ENCODE measurements at places on chromosomes 5 and 9.

DNA sequence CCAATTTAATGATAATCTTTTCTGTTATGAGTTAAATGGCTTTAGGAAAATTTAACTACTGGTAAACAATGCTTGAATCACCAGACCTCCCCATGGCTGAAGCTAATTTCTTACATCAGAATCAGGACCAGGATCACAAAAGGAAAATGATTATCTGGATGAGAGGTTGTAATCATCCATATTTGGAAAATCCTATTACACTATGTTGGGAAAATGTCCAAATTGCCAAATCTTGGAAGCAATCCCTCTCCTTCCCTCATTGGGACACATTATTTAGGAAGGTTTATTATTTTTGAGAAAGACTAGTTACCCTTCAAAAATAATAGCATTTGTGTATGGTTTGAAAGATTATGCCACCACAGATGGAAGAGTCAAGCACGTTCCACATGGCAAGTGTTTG is 130.7 kb upstream of the MINAR2 start:
- no peak for DNase-seq

GRCh38 chr5:11468334-11469039 is 435.8 kb downstream of the CTNND2 start:
- DNase-seq = no peak

DNA sequence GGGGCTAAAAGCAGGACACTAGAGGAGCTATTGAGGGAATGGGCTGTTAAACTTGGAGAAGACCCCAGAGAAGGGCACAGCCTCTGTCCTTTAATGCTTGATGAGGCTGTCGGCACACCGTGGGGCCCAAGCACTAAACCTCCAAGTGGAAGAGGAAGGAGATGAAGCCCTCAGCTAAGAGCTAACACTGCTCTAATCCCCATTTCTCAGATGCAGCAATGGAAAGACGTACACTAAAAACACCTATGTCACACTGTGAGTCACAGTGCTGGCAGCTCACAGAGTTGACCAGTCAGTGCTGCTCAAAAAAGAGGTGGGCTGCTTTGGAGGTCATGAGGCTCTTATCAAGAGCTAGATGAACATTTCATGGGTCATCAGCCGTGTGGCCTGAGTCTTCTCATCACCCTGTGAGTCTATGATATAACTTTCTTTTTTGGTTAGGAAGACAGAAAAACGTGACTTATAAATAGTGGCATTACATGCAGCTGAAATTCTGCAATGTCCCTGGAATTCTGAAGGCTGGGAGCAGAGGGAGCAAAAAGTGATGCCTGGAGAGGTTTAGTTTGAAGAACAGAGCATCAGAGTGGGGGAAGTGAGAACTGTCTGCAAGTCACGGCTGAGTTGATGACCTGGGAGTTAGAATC is 21.5 kb downstream of the TNFSF8 start:
- no peak for DNase-seq

GRCh38 chr5:58786711-58787303 is 203.9 kb downstream of the RAB3C start:
- DNase-seq = no peak

DNA sequence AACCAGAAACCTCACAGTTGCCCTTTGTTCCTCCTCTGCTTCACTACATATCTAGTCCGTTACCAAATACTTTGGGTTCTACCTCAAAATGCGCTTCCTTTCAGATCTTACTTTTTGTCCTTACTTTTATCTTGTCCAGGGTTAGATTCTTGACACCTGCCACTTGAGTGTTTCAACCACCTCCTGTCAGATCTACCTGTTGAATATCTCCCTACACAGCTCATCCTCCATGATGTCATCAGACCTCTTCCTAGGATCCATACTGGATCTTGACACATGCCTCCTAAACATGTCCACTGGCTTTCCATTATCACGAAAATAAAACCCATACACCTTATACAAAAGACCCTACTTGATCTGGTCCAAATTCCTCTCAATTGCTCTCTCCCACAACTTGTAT is 125.2 kb upstream of the SLC24A2 start:
- no peak for DNase-seq

DNA sequence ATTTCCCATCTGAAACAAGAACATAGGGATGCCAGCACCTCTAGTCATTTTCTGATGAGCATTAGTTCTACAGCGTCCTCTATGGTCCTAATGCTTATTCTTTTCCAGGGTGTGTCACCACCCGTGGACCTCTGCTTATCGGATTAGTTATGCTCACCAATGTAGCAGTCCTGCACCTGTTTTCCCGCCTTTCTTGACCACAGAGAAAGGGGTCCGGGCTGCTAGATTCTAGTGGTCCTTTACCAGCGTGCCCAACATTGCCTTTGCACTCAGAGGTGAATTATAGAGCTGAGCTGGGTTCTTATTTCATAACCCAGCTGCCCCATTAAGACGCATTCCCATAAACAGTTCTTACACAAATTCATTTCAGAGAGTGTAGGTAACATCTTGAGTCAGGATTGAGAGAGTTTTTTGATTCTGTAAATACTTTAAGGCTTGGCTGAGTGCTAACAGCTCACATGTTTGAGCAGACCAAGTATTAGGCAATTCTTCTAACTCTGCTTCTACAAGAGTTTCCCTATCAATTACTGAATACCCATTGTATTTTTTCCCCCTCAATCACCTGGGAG is 2205.1 kb upstream of the C9orf72 start:
- no peak for DNase-seq

DNA sequence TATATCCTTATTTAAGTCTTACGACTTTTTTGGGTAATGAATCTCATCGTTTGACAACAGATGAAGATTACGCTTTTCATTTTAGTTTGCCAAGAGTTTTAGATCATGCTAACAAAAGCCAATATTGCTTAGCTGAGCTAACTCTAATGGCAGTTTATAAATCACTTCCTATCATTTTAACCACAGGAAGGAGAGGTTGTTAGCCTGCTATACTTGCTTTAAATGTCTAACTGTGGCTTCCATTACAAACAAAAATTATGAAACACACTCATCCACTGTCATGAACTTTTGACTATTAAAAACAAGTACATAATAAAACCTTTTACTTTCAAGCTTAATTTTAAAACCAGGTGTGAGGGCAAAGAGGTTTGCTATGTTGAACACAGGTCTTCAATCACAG is 53.7 kb upstream of the ANKH start:
- no peak for DNase-seq

GRCh38 chr5:103487822-103488493 is 74.6 kb downstream of the NUDT12 start:
- DNase-seq = no peak
